T-helper 17 cell (primary cell): ENCODE measurements at places on chromosomes 1 and 21.
A peak's percentile ranks its signal among the peaks of the same experiment; 100 is the strongest.

DNA sequence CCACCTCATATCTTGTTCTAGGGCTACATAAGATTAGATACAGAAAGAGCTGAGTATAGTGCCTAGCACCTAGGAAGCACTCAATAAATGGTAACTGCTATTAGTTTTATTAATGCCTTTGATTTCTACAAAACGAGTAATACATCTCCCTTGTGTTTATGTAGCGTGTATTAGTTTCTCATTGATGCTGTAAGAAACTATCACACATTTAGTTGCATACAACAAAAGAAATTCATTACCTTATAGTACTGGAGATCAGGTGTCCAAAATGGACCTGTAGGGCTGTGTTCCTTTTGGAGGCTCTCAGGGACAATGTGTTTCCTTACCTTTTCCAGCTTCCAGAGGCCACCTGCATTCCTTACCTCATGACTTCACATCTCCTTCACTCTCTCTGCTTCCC lies 961 bp upstream of the ERO1B start:
- no peak for DNase-seq

DNA sequence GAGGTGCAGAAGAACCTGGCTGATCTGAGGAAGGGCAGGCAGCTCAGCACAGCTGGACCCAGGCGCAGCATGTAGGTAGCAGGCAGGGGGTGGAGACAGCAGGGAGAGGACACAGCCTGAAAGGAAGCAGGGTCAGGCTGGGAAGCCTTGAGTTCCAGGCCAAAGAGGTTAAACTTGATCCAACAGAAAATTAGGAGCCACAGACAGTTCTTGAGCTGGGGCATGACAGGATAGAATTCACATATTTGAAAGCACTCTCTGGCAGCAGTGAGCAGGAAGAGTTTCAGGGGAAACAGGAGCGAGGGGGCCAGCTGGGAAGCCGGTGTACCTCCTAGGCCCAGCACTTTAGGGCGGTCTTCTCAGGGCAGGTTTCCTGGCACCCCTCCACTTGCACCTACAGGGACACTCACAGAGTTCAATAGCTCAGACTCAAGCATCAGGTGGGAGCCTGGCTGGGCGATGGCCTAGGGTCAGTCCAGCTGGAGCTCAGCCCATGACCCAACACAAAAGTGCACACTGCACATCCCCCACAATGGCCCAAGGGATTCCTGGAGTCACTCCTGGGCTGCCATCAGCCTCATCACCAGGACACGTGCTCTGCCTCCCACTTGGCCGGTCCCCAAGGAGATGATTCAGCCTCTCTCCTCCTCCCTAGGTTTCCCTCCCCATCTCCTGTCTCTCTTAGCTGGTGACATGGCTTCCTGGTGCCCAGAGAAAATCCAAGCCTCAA lies 22.7 kb downstream of the MATN1 start:
- DNase-seq = no peak

GRCh38 chr1:42765832-42766740 lies 742 bp downstream of the P3H1 start:
- peak; percentile 17 for DNase-seq

DNA sequence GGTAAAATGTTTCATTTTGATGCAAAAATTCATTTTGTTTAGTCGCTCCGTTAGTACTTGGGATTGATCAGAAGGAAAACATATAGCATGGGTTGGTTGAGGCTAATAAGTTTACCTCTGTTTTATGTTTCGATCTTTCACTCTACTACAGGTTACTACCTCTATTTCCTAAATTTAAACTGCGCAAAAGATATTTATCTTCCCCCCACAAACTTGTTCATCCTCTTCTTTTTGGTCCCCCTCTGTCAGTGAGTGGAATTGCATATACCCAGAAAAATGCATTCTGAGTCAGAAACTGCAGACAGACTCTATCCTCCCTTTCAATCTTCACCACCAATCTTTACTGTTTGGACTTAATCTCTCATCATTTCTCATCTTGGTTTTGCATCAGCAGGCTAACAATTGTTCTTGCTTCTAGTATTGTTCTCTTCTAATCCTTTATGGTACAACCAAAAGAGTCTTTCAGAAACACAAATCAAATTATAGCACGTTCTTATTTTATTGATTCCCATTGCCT lies 316.0 kb upstream of the ADGRL4 start:
- DNase-seq = no peak

GRCh38 chr1:29379443-29380073 lies 143.2 kb downstream of the PTPRU start:
- DNase-seq = no peak

DNA sequence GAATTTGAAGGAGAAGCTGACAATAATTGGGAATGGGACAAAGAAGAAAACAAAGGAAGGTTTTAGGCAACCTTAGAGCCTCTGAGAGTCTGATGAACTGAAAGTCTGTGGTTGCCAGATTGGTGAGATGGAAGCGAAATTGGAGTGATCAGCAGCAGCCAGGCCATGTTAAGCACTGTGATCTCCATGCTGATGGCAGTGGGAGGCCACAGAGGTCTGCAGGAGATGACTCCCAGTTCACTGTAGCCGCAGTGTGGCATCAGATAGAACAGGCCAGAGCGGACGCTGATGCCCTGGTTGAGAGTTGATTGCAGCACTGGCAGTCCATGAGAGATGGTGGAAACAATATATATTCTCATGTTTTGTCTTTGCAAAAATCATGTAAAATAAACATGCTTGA lies 137.4 kb upstream of the L1TD1 start:
- no peak for DNase-seq

GRCh38 chr1:160569806-160570205 lies 9.5 kb downstream of the CD84 start:
- DNase-seq = no peak

GRCh38 chr21:42781150-42781970 lies 98.0 kb downstream of the WDR4 start:
- no peak for DNase-seq

DNA sequence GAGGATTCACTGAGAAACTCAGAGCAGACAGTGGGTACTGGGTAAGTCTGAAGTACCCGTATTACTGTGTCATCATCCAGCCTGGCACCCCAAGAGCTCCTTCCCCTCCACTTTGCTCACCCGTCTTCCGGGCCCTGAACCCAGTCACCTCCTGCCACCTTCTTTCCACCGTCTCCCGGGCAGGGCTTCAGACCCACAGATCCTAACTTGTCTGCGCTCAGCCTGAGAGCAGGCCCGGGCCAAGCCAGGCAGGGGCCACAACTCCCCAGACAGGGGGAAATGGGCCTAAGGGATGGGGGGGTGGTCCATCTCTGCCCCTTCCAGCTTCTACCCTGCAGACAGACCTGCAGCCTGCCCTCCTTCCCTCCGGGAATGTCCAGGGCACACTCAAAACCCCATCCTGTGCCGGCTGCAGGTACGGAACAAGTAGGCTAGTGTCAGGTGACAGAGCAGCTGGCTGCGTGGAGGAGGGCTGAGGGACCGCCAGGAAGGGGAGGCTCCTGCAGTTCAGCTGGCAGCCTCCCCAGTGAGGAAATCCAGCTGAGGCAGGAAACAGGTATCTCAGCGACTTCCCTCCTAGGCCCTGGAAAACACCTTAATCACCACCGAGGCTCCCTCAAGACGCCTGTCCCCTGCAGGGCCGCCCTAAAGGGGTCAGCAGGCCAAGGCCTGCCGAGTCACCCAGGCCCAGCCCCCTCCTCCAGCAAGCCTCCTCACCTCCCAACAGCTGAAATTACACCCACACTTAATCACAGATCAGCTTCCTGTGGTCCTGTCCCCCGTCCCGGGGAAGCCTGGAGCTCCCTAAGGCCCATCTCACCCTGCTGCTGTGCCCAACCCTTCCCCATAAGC lies 3.5 kb downstream of the HSPG2 start:
- DNase-seq = no peak

- DNase-seq = no peak
Measured at GRCh38 chr1:2460996-2461751, 14.9 kb upstream of the PLCH2 start.

- no peak for DNase-seq
Measured at GRCh38 chr1:208024406-208024805, 113.5 kb upstream of the CD34 start.

- DNase-seq = no peak
Measured at GRCh38 chr1:159011751-159012150, 2.0 kb downstream of the IFI16 start.

DNA sequence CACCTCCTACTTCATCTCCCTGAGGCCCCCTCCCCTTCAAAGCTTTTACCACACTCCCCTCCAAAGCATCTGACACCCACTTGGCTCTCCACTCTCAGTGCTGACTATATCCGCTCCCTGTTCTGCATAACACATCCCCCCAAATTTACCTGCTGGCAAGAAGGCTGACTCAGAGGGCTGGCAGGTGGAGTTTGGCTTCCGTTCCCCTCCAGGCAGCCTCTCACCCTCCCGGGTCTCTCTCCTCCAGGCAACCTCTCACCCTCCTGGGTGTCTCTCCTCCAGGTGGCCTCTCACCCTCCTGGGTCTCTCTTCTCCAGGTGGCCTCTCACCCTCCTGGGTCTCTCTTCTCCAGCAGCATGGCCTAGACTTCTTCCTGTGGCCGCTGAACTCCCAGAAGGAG lies 562.1 kb downstream of the NPHP4 start:
- no peak for DNase-seq

- DNase-seq = no peak
Measured at GRCh38 chr1:178055093-178055492, 38.8 kb upstream of the RASAL2 start.

DNA sequence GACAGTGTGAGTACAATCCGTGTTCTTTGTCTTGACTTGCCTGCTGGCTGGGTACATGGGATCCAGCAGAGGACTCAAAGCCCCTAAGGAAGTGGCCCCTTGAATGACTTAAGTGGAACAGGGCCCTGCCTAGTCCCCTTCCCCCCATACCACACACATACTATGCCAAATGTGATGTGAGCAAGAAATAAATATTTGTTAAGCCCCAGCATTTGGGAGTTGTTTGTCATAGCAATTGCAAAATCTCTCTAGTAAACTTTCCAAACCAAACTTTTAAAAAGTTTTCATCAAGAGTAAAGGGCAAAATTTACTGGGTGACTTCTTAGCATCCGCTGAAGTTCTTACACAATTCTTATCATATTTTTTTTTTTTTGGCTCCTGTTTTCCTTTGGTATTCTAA lies 32.5 kb upstream of the CACHD1 start:
- DNase-seq = no peak

DNA sequence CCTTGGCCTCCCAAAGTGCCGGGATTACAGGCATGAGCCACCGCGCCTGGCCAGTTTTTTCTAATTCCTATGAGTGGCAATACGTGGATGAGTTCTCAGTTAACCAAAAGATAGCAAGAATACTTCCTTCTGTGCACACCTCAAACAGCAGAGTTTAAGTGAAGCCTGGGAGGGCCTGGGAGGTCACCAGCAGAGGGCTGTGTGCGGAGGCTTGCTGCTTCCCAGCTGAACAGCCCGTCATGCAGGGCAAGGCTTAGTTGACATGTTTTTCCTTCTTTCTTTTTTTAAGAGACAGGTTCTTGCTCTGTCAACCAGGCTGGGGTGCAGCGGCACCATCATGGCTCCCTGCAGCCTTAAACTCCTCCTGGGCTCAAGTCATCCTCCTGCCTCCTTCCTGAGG lies 17.8 kb downstream of the GNG4 start:
- no peak for DNase-seq

DNA sequence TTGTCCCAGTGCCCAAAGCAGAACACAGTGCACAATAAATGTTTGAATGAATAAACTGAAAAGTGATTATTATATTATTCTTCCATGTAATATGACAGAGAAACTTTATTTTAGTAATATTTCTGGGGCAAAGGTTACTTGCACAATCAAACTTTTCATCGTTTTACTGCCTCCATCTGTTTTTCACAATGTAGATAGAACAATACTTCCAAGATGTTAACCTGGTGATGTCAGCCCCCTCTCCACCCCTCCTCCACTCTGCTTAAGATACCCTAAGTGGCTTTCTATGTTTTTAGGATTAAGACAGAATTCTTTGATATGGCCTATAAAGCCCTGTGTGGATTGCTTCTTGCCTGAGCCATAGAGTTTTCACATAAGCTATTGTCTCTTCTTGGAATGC lies 13.8 kb upstream of the NTMT2 start:
- DNase-seq = no peak

GRCh38 chr1:163090321-163090945 lies 21.3 kb downstream of the RGS4 start:
- DNase-seq = no peak

- DNase-seq = no peak
Measured at GRCh38 chr1:26410706-26411623, at the start of gene LIN28A. Gene LIN28A (plus strand): TSS chr1:26410817. CDS start chr1:26410892, 75 bp downstream.

- no peak for DNase-seq
Measured at GRCh38 chr1:232511172-232511571, 118.8 kb downstream of the SIPA1L2 start.

- no peak for DNase-seq
Measured at GRCh38 chr1:81584398-81584797, 216.3 kb upstream of the ADGRL2 start.

DNA sequence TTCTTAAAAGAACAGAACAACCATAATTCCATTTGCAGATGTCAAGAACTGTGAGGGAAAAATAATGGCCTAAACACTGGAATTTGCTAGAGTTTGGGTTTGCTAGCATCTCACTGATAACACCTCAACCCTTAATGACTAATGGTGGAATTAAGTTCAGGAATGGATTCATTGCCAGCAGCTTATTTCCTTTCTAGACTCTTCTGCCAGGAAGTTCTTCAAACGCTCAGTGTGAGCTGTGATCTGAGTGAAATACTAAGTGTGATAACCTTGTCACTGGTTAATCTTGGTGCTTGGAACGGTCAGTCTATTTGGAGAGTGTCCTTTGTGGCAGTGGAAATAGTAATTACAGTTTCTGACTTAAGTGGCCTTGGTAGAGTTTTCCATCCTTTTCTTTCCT lies 21.6 kb upstream of the PLEKHM2 start:
- DNase-seq = no peak

- no peak for DNase-seq
Measured at GRCh38 chr21:46131838-46132651, 23.3 kb downstream of the FTCD start.
